ENCODE measurements at places on chromosomes 12 and 14.

GRCh38 chr12:58424735-58425392 lies 483.5 kb downstream of the ATP23 start:
- no peak for DNase-seq

DNA sequence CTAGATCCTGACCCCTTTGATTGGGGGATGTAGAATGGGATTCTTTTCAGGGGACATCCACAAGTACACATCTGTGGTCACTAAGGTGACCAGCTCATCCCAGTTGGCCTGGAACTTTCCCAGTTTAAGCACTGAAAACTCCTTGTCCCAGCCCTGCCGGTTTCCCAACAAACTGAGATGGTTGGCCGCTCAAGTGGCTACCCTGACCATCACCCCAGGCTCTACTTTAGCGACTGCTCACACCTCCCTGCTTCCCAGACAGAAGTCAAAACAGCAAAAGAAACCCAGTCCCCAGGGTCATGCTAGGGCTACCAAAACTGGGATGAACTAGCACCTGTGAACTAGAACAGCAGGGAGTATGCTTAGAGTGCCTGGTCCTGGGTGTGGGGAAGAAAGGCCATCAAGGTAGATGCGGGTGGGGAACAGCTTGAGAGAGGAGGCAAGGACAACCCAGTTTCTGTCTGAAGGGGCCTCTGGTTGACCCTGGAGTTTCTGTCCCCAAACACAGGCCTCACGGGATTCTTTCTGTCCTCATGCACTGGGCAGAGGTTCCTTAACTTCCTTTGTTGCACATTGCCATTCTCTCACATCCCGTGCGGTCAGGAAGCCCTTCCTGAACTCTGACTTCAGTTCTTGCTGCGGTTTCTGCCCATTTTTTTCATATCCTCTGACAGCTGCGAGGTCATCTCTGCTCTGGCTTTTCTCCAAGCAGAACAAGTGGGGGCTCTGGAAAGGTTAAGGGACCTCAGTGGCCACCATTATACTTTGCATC lies 1.6 kb downstream of the LTB4R start:
- no peak for DNase-seq

DNA sequence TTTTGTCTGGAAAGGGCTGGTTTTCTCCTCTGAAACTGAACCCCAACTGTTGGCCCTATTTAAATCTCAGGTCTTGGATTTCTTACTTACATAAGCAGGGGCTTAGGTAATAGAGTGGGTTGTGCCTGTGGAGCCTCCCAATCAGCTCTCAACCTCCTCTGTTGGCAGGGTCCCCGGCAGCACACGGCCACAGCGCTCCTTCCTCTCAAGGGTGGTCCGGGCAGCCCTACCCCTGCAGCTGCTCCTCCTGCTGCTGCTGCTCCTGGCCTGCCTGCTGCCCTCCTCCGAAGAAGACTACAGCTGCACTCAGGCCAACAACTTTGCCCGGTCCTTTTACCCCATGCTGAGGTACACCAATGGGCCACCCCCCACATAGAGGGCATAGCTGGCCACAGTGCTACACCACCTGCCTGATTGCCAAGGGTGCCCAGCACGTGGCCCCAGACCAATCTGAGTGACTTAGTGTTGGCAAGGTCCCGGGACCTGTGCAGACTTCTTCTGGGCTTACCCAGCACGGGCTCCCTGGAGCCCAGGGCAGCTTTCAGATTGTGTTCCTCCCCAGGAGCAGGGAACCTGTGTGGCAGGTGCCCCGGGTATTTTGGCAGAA lies 68.9 kb downstream of the ESR2 start:
- DNase-seq, result no peak

DNA sequence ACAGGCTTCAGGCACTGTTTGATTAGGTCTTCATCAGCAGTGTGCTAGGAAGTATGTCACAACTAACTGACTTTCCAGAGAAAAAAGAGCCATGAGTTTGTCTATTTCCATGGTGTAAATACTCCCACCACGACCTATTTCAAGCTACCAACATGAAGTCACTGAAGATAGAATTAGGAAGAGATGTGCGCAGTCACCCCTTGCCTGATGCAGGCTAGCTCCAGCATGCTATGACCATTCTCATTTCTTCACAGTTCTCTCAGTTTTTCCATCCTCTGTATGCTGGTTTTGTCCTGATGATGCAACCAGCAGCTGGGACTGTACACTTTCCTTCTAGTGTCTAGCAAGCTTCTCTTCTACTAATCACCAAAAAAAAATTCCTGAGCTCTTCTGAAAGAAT lies 191.6 kb upstream of the NUDT4 start:
- DNase-seq, result no peak

- no peak for DNase-seq
Observed at GRCh38 chr12:51128919-51129318, 44.0 kb downstream of the TFCP2 start.

- no peak for DNase-seq
Observed at GRCh38 chr12:120072472-120073249, 43.9 kb downstream of the RAB35 start.

DNA sequence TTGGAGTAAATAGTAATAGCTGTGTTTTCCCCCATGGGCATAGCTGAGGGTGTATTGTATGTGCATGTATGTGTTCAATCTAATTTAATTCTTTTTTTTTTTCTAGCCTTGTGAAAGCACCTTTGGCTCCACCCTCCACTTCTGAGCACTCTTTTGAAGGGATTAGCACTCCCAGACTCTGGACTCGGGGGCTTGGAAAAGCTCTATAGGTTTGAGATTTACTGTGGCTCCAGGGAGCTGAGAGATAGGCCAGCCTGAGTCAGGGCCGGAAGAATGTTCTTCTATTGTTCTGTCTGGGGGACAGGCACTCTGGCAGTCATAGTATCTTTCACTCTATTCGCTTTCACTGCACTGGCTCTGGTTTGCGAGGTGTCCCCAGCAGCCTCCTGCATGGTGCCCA lies 540.0 kb upstream of the TBX3 start:
- DNase-seq, result no peak

- no peak for DNase-seq
Observed at GRCh38 chr12:101875162-101875561, 2.2 kb upstream of the DRAM1 start.

GRCh38 chr14:72808564-72808963 lies 85.3 kb downstream of the DPF3 start:
- DNase-seq, result no peak

DNA sequence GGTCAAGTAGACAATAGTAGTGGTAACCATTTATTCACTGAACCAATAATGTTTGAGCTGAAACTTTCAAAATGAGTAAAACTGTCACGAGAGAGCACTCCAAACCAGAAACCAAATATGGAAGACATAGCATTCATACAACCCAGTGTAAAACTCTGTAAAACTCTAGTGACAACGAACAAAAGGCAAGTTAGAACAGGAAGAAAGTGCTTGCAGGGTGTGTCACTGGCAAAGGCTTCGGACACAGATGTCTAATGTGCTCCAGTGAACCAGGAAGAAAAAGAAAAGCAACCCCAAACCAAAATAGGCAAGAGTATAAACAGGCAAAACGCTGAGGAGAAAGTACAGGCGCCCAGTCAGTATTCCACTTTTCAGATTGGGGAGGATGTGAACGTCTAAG lies 79.3 kb upstream of the FZD10 start:
- DNase-seq, result no peak

DNA sequence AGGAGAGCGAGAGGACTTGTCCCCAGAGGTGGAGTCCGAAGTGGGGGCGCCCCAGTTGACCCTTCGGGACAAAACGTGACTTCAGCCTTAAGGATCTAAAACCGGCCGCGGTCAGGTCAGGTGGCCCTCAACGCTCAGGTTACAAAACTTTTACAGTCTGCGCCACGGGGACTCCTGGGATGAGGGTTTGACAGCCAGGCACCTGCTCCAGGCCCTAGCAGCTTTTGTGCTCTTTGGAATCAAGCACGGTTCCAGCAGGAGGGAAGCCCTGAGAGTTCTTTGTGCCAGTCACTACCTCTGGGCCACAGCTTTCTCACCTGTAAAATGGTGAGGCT lies 337 bp downstream of the ZC2HC1C start:
- DNase-seq, result no peak

DNA sequence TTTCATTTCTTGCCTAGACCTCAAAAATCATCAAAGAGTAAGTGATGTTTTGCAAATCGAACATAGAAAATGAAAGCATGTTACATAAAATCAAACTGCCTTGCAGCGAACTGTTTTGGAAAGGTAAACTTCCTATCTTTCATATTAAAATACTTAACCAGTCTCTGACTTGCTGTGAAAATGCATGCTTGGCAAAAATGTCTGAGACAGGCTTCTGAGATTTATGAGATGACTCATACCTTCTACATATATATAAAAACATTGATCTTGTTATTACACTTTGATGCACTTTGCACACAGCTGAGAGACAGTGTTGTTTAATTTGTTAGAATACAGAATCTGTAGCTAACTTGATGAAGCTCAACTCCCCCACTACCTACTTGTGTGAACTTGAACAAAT lies 179.1 kb downstream of the KITLG start:
- no peak for DNase-seq

DNA sequence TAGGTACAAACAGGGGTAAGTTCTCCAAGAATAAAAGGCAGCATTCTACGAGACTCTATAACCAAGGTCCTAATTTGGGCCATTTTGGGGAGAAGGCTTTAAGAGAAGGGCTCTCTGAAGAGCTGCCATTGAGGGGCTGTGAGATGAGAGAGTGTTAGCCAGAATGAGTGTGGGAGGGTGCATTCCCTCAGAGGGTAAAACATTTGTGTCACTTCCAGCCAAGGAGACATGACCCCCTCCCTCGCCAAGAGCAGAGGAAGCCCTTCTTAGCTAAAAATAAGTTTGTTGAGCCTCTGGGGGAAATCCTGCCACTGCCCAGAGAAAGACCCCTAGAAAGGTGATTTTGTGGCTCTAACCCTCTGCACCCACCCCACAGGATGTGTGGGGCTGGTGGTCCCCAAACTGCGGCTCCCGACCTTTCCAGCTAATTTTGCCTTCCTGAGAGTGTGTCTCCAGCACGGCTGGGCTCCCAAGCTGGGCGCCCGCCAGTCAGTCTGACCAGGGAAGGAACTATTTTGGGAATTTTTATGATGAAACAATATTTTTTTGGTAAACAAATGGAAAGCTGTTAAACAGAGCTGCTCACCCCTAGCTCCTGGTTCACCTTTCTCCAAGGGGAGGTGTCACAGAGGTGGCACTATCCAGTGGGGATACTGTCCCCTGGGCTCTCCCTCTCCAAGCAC lies 65.9 kb upstream of the JDP2 start:
- peak; percentile 34 for DNase-seq

GRCh38 chr12:27133022-27133590 lies 50.7 kb upstream of the C12orf71 start:
- DNase-seq, result no peak

DNA sequence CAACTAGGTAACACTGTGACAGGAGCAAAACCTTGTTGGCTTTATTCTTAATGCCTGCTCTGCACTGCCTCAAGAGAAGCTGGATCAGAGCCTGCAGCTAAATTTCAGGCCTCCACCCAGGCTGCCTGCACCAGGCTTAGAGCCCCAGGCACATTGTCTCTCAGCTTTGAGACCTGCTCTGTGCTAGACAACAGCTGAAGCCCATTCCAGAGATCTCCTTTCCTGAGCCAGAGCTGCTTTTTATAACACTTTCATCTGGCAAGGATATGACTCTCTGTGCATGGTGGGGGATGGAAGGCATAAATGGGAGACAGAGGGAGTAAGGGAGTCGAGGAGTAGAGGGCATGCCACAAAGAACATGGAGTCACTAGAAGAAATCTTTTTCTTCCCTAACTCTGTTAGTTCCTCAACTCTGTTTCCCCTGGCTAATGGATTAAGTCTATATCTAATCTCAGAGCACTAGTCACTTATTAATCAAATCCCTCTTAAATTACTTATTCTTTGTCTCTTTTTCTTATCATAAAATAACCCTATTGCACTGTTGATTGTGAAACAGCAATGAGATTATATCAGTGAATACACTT lies 27.1 kb upstream of the LUM start:
- DNase-seq, result no peak

GRCh38 chr12:3629057-3629830 lies 123.7 kb downstream of the CRACR2A start:
- DNase-seq, result no peak

DNA sequence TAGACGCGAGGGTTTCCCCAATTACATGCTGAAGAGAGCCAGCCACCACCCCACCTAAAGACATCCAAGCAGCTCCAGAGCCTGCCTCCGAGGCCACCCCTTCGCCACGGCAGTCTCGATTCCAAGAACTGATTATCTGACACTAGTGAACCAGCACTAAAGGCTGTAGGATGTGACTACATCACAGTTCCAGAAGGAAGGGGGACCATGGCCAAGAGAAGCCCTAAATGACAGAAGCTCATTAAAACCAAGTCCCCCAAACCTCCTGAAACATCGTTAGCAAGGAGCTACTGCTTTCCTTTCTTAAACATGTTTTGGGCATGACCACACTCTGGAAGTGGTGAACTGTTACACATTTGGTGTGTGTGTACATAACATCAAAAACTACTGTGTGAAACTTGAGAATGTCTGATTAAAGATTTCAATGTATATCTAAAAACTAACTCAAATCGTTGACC lies 88.2 kb downstream of the DUSP16 start:
- DNase-seq, result no peak

DNA sequence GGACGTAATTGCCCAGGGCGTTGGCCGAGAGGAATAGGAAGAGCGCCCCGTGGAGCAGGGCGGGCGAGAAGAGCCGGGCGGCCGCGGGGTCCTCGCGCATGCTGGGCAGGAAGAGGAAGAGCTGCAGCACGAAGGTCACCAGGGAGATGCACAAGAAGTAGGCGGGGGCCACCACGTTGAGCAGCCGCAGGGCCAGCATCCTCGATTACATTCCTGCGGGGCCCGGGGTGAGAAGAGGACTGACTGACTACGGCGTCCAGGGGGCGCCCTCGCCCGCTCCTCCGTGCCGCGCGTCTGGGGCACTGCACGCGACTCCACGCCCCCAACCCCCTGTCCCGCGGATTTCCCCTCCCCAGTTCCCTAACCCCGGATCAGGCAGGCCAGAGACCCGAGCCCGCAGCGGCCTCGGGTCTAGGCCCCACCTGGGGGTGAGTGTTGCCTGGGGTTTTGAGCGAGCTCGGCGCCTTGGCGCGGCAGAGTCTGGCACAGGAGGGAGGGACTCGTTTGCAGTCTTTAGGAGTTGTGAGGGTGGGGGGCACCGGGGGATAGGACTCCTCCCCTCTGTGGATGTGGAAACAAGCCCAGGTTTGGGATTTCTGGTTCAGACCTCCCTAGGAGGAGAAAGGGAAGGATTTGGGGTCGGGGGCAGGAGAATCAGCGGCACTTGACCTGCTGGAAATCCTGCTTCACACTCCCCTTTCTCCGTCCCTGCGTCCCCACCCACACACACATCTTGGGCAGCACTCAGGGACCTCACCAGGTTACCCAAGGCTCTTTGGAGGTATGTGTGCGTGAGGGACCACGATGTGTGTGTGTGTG lies 1.8 kb downstream of the ZDHHC22 start:
- DNase-seq, result no peak

GRCh38 chr14:34211732-34212131 lies 250.3 kb downstream of the SPTSSA start:
- DNase-seq, result no peak

DNA sequence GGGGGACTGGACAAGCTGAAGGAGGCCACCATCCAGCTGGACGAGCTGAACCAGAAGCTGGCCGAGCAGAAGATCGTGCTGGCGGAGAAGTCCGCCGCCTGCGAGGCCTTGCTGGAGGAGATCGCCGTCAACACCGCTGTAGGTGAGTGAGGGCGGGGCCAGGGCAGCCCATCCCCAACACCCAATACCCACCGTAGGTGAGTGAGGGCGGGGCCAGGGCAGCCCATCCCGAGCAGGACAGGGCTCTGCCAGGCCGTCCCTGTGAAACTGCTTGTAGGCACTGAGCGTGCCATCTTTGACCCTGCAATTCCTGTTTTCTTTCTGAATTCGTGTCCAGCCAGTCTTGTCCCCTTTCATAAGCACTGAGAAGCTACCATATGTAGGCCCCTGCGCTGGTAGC lies 74.0 kb downstream of the CCDC92 start:
- DNase-seq, result no peak

Measured in heart right ventricle (tissue), 16 donors.